ENCODE measurements at places on chromosomes 3 and 15. TPM values are rescaled to one million over a fixed set of nuclear protein-coding genes. Genes with fewer than 3 reads are reported as not detected.

The DAZL gene
- not detected for total RNA-seq

The TMEM89 gene
- not detected for total RNA-seq

The MOBP gene
- total RNA-seq: 0.44 TPM

The PCSK6 gene
- 0.72 TPM for total RNA-seq

The CD96 gene
- total RNA-seq: not detected

The SHQ1 gene
- total RNA-seq: 19.7 TPM

The CCDC174 gene
- 16.6 TPM for total RNA-seq

The CRABP1 gene
- total RNA-seq: not detected

The TLR9 gene
- not detected for total RNA-seq

The FOXL2NB gene
- total RNA-seq: not detected

The GRK7 gene
- not detected for total RNA-seq

The P2RY12 gene
- total RNA-seq: not detected

The HIGD2B gene
- not detected for total RNA-seq

The SEMA3G gene
- 22.6 TPM for total RNA-seq

The SCAANT1 gene
- total RNA-seq: not detected

The CPEB1 gene
- total RNA-seq: not detected

The PODXL2 gene
- total RNA-seq: 5.3 TPM

The DPPA2 gene
- total RNA-seq: not detected

The GNAT1 gene
- 0.78 TPM for total RNA-seq

The APBA2 gene
- 11.1 TPM for total RNA-seq

The IL17RD gene
- 0.97 TPM for total RNA-seq

The PLA1A gene
- total RNA-seq: not detected

The CCDC39 gene
- not detected for total RNA-seq

The SHC4 gene
- total RNA-seq: not detected

The PTH1R gene
- total RNA-seq: 0.46 TPM

The ALG1L2 gene
- total RNA-seq: not detected

The BTLA gene
- total RNA-seq: not detected

The DZIP1L gene
- 14.6 TPM for total RNA-seq

The NGLY1 gene
- 29.6 TPM for total RNA-seq

The NRG4 gene
- not detected for total RNA-seq

The CLRN1 gene
- not detected for total RNA-seq

The SPSB4 gene
- total RNA-seq: 0.22 TPM

The CLN6 gene
- total RNA-seq: 48.0 TPM

The ADGRG7 gene
- total RNA-seq: not detected

The MELTF gene
- total RNA-seq: 2.3 TPM

The ROPN1 gene
- total RNA-seq: not detected

The SKOR1 gene
- 0.15 TPM for total RNA-seq

The RLBP1 gene
- total RNA-seq: not detected

The ZDHHC19 gene
- not detected for total RNA-seq

The WDR72 gene
- total RNA-seq: not detected

The CFAP161 gene
- total RNA-seq: 0.65 TPM

The DLEC1 gene
- not detected for total RNA-seq

The SUSD5 gene
- total RNA-seq: 15.3 TPM

The HLTF gene
- 24.6 TPM for total RNA-seq

The CASR gene
- not detected for total RNA-seq

The FBXO40 gene
- not detected for total RNA-seq

The LRRIQ4 gene
- not detected for total RNA-seq

Measured in endothelial cell of umbilical vein (primary cell).